ENCODE measurements at places on chromosomes 2 and 18.

DNA sequence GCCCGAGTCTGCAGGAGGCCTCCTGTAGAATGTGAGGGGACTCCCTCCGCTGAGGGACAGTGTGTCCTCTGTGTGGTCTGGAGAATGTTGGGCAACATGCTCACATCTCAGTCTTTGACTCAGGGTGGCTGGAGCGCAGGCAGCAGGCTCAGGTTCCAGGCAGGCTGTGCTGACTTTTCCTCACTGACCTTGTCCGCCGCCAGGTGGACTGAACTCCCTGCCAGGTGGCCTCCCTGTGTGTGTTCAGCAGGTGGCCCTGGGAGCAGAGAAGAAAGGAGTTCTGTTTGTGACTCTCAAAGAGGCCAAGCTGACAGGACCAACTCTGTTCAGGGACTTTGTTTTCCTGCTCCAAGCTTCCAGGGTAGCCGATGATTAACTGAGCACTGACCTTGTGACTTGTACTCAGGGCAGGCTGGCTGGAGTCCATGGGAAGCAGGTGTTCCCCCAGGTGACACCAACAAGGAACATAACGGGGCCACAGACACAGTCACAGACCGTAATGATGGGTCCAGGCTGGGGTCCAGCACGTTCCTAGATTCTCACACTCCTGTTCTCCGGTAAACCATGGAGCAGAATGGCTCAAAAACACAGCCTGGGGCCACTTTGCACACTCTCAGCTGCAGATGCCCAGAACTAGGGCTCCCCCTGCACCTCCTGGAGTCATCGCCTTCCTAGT is 439.8 kb downstream of the RNF144A start:
- no peak for DNase-seq

- no peak for DNase-seq
Observed at GRCh38 chr2:156532989-156533388, 96.8 kb downstream of the GPD2 start.

DNA sequence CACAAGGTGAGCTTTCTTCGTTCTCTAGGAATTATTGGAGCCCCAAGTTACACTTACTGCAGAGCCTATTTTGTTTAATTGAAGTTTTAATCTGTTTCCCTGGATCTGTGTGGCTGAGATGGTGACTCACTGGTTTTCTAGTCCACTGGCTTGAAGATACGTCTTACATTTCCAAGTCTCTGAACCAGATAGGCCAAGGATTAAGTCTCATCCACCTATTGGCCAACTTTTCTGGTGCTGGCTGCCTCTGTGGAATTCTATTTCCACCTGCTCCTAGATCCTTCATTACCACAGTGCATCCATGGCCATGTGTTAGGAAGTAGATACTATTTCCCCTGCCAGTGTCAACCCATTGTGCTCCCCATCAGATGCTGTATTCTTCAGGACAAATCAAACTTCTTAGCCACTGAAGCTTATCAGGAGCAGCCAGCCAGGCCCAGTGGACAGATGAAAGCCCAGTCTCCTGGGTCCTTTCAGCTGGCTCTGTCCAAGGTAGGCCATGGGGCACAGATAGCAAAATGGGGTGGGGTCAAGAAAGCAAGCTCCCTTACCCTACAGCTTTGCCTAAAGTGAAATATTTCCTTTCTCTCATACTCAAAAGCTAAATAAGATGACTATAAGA is 198.8 kb upstream of the TCF4 start:
- DNase-seq = no peak

- no peak for DNase-seq
Observed at GRCh38 chr2:10383960-10384734, 64.0 kb downstream of the ODC1 start.

- DNase-seq = no peak
Observed at GRCh38 chr2:191946471-191947182, 99.7 kb upstream of the CAVIN2 start.

DNA sequence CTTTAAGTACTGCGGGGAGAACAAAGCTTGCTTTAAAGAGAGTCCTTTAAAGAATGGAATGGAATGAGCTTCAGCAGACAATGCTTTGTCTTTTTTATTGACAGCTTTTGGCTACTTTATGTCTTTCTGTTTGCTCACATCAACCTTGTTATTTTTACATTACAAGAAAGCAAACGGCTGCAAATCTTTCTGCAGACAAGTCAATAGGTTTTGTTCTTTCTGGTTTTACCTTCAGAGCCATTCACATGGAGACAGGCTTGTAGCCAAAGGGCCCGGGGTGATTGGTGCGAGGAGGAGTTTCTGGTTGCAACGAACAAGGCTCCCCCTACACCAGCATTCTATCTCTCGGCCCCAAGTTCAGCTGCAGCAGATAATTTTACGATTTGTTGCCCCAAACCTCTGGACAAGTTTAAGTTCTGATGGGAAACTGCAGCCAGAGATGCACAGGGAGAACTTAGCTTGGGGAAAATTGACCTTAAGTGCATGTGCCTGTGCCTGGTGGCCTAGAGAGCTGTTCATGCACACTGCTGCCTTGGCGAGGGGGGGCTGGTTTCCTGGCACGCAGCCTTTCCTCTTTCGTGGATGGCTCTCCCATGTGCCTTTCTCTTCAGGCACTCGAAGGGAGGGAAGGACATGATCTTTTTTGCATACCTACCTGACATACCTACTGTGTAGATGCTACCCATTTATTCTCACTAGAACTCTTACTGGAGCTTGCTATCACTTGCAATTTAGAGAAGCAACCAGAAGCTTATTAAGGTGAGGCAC is 543.2 kb downstream of the DCDC2C start:
- no peak for DNase-seq

- no peak for DNase-seq
Observed at GRCh38 chr2:1511455-1511854, 98.2 kb downstream of the TPO start.

DNA sequence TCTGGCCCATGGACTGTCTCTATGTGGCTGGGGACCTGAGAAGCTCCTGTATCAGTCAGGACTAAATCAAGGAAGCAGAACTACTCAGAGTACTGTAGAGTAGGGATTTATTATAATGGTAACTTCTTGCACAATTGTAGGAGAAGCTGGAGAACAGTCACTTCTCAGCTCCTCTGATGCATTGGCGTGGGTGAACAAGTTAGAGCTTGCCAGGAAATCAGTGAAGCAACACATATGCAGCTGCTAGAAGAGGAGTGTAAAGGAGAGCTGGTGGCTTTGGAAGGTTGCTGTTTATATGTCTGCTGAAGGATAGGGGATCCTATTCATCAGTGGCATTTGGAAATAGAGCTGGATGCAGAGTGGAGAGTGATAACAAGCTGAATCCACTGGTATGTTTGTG is 215.5 kb upstream of the CWC22 start:
- no peak for DNase-seq

- no peak for DNase-seq
Observed at GRCh38 chr2:117956036-117956796, 57.7 kb downstream of the CCDC93 start.

DNA sequence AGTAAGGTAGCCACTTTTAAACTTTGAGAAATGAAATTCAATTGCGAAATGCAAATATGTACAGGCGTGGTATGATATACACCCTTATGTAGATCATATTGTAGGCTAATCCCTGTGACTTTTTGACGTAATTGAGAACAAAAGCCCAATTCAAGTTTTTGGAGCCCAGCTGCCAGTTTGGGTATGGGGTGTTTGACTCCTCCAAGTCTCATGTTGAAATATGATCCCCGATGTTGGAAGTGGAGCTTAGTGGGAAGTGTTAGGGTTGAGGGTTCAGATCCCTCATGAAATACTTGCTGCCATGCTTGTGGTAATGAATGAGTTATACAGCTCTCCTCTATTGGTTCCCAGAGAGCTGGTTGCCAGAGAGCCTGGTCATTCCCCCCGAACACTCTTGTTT is 1666.8 kb downstream of the SUCLG1 start:
- DNase-seq = peak; percentile 64

DNA sequence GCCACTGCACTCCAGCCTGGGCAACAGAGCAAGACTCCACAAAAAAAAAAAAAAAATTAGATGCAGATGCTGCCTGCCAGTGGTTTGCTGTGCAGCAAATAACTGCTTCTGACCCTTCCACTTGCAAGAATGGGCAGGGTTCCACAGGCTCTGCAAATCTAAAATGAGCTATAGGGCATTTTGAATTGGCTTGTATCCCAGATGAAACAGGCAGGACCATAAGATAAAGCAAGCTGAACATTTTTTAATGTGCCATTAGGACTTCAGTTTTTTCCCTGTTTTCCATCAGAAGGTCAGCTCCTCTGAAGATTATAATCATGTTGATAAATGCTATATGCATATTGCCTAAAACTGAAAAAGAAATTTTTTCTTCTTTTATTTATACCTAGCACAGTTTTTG is 15.7 kb upstream of the FZD7 start:
- no peak for DNase-seq

DNA sequence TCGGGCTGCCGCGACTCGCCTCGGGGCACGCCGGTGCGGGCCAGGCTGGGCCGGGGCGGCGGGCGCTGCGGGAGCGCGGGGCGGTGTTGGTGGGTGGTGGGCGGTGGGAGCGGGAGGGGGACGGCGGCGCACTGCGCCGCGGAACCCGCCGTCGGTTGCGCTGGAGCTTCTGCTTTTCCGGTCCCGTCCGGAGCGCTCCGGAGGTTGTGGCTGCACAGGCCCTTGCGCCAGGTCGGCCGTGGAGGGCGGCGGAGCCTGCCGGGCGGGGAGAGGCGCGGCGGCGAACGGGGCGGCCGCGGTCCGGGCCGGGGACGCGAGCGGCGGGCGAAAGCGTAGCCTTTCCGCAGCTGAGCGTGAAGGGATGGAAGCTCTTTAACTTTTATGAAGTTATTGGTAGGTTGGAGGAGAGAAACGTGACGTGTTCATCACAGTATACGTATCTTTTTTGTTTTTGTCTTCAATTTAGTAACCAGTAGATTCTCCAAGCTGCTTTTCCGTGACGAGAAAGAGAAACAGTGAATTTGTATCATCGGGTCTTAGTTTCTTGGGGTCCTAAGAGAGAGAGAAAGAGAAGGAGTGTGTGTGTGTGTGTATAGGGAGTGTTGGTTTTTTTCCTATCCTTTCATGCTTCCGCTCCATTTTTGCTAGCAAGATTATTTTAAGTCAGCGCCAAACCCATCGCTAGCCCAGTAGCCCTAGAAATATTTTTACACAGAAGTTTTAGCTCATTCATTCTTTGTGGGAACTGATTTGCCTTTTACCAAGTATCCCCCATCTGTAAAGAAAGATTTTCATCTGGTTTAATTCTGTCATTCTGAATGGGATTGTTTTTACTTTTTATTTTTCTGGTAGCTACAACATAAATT is 535 bp downstream of the ATG4B start:
- no peak for DNase-seq

- no peak for DNase-seq
Observed at GRCh38 chr2:11146076-11146475, 9.2 kb upstream of the SLC66A3 start.

- DNase-seq = peak; percentile 96
Observed at GRCh38 chr2:142868229-142868762, 9.2 kb upstream of the KYNU start.

DNA sequence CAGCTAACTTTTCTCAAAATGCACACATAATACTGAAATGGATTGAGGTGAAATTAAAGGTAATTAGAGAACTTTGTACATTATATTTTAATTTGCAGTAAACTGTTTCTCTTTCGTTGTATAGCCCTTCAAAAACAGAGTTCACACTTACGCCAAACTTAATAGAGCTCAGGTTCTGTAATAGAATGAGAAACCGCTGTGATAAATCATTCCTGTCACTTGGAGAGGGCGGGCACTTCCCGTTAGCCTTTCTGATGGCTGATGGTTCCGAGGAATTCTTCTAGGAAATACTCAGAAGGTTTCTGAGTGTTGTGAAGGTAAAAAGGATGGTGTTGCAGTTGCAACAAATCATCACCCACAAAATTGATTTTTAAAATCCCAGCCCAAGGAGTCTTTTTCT is 155.8 kb upstream of the ALKAL2 start:
- no peak for DNase-seq

- DNase-seq = no peak
Observed at GRCh38 chr2:26570083-26570430, 71.1 kb downstream of the CIB4 start.

Measured in NCI-H460 (cell line).